ENCODE measurements at places on chromosomes 1 and 21.
A peak's percentile ranks its signal among the peaks of the same experiment; 100 is the strongest.

DNA sequence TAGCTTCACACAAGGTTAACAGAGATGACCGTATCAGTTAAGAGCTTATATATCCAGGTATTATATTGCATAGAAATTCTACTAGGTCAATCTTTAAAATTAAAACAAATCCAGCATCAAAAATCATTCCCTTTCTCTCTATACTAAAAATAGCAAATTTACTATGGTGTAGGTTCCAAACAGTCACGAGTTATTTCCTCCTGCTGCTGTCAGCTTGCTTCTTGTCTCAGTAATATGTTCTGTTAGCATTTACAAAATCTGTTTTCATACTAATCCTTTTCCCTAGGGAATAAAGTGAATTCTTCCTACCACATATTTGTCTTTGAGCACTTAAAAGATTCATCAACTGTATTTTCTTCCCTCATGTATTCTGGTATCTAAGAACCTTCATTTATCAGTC lies 2.5 kb downstream of the WDR26 start:
- no peak for DNase-seq

DNA sequence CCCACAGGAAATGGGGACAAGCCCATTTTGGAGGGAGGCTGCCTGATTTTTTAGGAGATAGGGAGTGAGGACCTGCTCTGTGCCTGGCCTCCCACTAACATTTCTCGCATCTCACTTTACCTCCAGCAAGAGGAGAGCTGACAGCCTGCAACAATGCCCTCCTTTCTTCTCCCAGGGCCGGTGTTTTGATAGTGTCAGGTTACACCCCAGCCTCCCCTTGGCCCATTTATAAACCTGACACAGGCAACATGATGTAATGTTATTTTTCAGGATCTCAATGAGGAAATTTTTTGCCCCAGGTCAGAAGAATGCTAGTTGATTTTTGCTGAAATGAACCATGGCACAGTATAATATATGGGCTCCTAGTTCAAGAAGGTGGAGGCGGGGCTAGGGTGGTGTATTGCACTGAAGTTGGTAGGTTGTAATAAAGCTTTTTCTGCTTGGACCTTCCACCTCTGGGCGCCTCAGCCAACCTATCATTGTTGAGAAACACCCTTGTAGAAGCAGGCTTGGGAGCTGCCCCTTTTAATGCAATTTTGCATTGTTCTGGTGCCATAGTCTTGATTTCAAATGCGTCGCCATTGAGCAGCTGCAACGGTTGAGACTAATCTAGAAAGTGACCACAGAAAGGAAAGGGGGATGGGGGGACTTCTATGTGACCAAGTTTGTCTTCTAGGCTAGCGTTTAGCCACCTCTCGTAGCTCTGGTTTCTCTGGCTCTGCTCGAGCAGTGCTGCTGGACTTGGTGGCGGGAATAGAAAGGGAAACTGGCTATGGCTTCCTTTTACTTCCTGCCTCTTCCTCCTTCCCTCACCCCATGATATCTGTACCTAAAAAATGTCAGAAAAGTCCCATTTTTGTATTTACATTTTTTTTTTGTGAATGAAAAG lies 53.0 kb downstream of the PBX1 start:
- DNase-seq, result no peak

- no peak for DNase-seq
Measured at GRCh38 chr1:221939607-221940006, 197.7 kb upstream of the DUSP10 start.

DNA sequence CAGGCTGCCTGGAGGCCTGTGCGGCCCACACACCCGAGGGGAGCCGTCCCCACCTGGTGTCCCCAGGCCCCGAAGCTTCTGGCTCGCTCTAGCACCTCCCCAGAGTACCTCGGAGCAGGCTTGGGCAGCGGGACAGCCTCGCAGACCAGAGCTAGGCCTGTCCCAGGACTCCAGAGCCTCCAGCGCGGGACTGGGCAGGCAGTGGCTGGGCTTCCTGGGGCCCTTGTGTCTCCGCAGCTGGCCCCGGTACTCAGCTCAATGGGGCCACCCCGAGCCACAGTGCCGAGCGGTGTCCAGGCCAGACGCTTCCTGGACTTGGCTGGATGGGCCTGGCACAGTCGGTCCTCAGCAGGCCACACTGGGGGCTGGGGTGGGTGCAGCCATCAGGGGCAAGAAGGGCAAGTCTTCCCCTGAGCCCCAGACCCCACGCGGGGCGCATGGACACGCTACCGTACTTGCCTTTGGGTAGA lies 4.9 kb downstream of the SCNN1D start:
- no peak for DNase-seq

DNA sequence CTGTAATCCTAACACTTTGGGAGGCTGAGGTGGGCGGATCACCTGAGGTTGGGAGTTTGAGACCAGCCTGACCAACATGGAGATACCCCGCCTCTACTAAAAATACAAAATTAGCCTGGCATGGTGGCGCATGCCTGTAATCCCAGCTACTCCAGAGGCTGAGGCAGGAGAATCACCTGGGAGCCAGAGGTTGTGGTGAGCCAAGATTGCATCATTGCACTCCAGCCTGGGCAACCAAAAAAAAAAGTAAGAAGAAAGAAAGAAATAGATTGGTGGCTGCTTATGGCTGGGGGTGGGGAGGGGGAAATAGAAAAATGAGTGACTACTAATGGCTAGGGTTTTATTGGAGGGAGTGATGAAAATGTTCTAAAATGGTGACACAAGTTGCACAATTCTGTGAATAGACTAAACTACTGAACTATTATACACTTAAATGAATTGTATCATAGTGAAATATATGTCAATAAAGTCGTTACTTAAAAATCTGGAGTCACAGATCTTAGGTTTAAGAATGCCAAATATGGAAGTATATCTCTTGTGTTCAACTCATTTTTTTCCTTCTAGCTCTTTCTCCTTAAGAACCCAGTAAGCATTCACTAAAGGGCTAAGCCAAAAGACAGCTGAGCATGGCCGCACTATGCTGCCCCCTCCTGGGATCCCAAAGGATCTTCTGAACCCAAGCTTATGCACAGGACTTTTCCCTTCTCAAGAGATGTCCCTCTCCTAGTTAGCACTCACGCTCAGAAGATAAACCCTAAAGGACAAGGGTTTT lies 3.2 kb upstream of the NPL start:
- peak; percentile 8 for DNase-seq

DNA sequence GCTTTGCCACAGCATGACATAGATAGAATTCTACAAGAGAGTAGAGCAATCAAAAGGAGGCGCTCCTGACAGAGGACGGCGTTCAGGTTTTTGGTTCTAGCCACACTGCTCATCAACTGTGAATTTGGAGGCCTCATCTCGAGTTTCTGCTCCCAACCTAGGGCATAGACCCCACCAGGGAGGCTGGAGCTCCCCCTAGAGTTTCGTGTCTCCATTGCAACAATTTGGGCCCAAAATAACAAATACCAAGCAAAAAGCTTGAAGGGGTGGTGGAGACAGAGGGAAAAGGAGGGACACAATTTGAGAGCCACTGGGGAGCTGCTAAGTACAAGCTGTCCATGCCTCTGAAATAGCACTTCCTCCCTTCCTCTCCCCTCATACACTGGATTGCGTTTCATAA lies 297.0 kb downstream of the GPATCH2 start:
- DNase-seq, result no peak

- no peak for DNase-seq
Measured at GRCh38 chr1:178614286-178614685, 101.4 kb downstream of the TEX35 start.

- DNase-seq, result no peak
Measured at GRCh38 chr1:163083690-163084089, 14.5 kb downstream of the RGS4 start.

DNA sequence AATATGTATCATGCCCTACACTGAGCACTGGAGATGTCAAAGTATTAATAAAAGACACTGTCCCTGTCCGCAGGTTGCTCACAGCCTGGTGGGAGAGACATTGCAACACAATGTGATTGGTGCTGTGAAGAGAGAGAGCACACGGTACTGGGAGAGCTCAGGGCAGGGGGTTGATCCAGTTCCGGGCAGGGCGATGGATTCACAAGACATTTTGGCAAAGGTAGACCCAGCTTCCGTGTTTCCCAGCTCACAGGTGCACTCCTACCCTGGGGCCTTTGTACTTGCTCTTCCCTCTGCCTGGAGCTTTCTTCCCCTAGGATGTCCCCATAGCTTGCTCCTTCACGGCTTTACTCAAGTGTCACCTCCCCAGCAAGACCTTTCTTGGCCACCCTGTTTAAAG lies 1.4 kb downstream of the PLA2G5 start:
- DNase-seq, result no peak

GRCh38 chr21:25396135-25396711 lies 211.1 kb downstream of the MRPL39 start:
- no peak for DNase-seq

DNA sequence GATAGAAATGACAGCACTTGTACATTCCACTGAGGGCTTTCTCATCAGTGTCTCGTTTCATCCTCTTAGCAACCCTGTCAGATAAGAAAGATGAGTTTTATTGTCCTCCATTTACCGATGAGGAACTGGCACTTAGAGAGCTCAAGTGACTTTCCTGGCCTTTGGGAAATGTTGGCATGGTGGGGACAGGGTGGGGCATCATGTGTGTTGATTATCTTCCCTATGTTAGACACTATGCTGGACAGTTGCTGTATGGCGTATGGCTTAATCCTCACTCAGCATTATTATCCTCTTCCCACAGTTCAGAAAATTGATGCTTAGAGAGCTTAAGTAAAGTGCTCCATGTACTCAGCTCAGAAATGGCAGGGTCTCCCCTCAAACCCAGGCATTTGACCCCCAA lies 163.2 kb downstream of the CAMTA1 start:
- no peak for DNase-seq

GRCh38 chr1:19477284-19478249 lies 7.8 kb downstream of the CAPZB start:
- peak; percentile 16 for DNase-seq

DNA sequence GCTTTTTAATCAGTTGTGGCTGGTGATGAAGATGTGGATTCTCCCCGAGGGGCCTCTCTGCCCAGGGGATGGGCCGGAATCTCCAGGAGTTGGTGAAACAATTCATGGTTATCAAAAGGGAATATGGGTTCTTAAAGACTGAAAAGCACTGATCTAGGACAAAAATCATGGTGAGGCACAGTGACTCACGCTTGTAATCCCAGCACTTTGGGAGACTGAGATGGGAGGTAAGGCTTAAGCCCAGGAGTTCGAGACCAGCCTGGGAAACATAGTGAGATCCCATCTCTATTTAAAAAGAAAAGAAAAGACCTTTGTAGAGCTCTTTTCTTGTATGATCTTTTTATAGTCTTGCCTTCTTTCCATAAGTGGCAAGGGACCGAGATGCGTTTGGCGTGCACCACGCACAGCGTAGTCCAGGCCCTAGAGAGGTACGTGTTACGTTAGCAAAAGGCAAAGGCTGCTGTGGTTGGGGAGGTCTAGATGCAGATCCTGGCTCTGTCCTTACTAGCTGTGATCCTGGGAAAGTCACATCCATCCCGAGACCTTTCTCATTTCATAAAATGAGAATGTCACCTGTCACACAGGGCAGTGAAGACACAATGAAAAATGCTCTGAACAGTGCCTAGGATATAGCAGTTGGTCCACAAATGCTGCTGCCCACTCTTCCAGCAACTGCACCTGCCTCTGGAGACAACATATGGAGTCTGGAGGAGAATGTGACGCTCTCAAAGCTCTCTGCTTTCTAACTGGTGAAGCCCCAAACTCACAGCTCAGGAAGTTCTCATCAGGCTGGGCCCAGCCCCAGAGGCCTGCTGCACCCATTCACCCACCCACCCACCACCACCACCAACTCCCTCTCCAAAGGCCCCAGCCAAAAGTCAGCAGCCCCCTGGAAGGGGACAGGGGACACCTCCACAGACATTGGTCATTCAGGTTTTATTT lies 54.8 kb downstream of the KIF21B start:
- DNase-seq, result no peak

GRCh38 chr1:109229531-109230127 lies 15.9 kb downstream of the SARS1 start:
- DNase-seq, result no peak

DNA sequence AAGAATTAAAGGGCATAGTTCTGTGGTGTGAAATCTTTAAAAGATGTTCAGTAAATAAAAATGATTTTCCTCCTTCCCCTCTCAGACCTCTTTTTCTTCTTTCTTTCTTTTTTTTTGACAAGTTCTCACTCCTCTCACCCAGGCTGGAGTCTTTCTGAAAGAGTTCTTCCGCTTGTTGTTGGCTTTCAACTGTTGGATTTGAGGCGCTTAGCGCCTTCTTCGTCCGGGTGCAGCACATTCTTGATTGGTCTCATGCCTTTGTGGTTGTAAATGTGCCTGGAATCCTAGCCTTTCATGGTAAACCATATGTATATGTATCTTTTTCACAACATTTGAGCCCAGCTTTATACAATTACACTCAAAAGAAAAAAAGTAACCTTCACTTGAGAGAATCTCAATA lies 980 bp upstream of the METTL18 start:
- no peak for DNase-seq

- no peak for DNase-seq
Measured at GRCh38 chr1:81073580-81073979, 727.2 kb upstream of the ADGRL2 start.

- DNase-seq, result no peak
Measured at GRCh38 chr1:88528792-88529191, 155.3 kb upstream of the PKN2 start.

DNA sequence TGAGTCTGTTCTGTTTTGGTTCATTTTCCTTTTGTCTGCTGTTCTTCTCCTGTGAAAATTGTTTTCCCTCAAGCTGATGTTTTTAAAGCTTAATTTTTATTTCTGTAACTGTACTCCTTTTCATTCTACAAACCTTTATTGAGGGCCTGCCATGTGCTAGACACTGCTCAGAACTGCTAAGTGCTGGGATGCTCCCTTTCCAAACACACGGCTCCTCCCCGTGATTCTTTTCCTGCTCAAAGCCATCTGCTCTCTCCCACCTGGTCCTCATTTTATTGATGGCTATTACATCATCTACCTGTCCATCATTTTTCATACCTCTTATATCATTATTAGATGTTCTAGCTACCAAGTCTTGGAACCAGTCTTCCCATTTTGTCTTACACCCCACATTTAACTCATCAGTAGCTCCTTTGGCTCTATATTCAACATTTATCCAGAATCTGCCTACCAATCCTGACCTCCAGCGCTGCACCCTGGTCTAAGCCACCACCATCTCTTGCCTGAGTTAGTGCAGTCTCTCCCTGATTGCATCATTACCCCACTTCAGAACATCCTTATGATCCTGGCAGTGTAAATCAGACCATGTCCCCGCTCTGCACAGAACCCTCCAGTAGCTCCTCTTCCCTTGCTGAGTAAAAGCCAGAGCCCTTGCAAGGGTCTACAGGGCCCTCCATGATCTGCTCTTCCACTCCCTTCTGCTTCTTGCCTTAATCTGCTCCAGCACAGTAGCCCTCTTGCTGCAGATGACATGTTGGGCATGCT lies 118.1 kb downstream of the CACNA1E start:
- no peak for DNase-seq

- DNase-seq, result no peak
Measured at GRCh38 chr1:212827171-212827776, 20.2 kb downstream of the SPATA45 start.

GRCh38 chr1:218851586-218851985 lies 322.1 kb upstream of the LYPLAL1 start:
- no peak for DNase-seq

GRCh38 chr1:89261926-89262515 lies 10.6 kb downstream of the GBP5 start:
- DNase-seq, result no peak

- DNase-seq, result no peak
Measured at GRCh38 chr1:113903501-113904292, 902 bp downstream of the AP4B1 start.
